ENCODE measurements at places on chromosomes 2 and 18. TPM values are rescaled to one million over a fixed set of nuclear protein-coding genes. Genes with fewer than 3 reads are reported as not detected.
A peak's percentile ranks its signal among the peaks of the same experiment; 100 is the strongest.

- no peak for DNase-seq
Measured at GRCh38 chr2:43937269-43937820, 58.4 kb downstream of the LRPPRC start.

OTOS gene
- total RNA-seq, result not detected

NTSR2 gene
- total RNA-seq, result not detected

FARP2 gene
- total RNA-seq, result 23.3 TPM

ABCA12 gene
- not detected for total RNA-seq

DNA sequence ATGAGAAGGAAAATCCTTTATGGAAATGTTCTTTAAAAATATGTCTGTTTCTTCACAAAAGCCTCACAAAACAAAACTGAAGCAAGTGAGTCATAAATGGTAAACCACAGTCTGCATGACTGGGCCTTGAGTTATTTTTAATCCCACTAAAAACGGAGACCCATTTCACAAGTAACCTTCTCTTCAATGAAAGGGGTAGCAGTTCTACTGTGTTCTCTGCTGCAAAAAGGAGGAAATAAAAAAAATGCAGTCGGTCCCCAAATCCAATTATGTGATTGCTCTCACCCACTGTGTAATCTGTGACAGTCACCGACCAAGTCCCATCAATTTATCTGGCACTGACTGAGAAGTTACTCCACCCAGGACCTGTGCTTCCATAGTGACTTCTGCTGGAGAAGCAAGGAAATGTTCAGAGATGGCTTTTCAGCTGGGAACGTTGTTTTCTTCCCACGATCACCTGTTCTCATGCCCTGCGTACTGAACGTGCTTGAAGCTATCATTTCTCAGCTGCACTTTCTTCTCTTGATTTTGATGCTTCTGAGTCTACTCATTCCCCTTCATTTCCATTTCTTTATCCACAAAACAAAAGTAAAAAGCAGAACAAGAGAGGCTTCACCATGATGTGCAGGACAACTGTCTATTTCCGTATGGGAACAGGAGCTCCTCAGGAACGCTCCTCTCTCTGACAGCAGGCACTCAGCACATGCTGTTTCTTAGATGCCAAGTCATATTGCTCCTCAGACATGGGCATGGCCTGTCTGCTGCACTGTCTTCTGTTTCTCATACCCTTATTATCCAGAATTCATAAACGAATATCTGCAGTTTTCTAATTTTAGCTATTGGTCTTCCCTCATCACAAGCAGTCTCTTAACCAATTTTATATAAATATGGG, 80.0 kb upstream of the TMEM200C start:
- DNase-seq, result no peak

- no peak for DNase-seq
Measured at GRCh38 chr2:8674420-8675009, 7.3 kb upstream of the ID2 start.

CRACDL gene
- 9.9 TPM for total RNA-seq

- no peak for DNase-seq
Measured at GRCh38 chr2:215983581-215984351, 29.6 kb downstream of the MREG start.

DNA sequence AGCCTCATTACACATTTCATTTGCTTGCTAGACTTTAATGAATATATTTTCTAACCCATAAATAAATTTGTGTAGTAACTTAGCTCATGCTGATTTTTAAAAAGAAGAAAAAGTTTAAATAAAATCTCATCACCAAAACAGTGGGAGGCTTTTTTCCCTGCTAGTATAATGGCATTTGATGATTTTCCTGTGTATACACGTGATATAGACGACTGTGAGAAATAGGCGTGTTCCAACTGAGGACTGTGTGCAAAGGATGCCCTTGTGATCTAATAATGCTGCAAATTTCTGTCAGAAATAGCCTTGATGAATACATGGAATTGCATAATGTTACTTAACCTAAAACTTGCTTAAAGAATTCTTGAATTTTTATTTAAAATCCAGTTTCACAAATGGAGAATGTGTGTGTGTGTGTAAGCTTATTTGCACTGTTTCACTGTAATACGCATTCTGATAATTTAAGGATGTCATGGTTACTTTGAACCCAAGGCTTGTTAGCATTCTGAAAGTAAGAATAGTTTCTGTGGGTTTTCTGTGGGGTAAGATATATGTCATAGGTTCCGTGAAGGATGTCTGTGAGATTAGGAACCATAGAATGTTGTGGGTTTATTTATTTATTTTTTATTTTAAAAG, 178.0 kb downstream of the DLGAP1 start:
- no peak for DNase-seq

SERPINB3 gene
- total RNA-seq, result not detected

DNA sequence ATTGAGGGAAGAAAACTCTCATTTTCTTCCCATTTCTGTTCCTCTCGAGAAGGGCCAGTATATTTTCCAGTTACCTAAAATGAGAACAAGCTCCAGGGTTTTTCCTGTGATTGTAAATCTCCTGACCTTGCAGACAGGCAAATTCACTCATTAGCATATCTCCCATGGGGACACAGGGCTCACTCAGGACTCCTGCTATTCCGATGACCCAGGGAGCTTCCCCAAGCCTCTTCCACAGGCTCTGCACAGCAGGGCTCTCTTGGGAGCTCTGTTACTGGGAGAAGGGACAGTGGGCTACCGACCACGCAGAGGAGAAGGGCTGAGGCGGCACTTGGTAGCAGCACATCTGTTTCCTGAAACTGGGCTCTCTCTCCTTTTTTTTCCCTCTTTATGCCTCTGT, 135.2 kb upstream of the CAPN13 start:
- no peak for DNase-seq

GRCh38 chr2:203787979-203788378, 79.6 kb upstream of the CTLA4 start:
- DNase-seq, result no peak

DNA sequence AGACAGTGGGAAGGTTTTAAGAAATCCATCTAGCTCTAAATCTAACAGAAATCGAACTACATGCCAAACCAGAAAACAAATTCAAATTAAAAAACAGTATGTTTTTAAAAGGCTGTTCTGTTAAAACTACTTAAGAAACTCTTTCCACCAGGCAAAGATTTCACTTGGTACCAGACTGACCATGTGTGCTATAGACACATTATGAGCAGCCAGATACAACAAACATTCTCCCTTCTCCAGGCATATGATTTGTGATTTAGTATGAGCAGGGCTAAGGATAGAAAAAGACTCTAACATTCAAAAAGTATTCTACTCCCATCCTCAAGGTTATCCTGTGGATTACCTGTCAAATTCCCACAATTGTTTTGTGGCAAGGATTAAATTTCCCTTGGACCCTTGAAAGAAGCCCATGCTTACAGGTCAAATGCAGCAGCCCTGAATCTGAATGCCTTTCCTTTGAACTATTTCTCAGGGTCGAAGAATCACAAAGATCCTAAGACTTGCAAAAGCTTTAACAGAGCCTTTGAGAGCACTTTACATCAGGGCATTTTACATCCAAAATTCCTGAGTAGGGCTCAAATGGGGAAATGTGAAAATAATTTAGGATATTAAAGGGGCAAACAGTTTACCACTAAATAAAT, 42.5 kb upstream of the TTC32 start:
- DNase-seq, result no peak

- no peak for DNase-seq
Measured at GRCh38 chr18:38646296-38646695, 1080.7 kb upstream of the CELF4 start.

DNA sequence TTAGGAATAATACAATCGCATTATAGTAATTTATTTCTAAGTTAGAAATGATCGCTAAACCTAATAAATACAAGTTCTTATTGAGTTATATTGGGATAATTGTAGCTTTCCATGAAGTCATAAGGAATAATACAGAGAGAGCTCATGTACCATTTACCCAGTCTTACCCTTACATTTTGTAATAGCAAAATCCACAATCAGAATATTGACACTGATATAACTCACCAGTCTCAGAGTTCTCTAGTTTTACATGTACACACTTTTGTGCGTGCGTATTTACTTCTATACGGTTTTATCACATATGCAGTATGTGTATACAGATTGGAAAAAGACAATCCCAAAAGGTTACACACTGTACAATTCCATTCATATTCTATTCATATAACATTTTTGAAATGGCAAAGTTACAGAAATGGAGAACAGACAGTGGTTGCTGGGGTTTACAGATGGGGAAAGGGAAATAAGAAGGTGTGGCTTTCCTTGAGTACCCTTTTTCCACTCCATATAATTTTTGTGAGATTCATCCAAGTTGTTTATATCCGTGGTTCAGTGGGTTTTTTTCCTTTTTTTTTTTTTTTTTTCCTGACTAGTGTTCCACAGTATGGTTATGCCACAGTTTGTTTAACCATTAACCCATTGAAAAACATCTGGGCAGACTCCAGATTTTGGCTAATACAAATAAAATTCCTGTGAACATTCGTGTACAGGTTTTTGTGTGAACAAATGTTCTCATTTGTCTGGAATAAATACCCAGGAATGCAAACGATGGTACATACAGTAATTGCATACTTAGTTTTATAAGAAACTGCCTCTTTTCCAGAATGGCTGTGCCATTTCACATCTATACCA, 117.2 kb downstream of the HNMT start:
- DNase-seq, result no peak

ZNF892 gene
- 10.3 TPM for total RNA-seq

DNA sequence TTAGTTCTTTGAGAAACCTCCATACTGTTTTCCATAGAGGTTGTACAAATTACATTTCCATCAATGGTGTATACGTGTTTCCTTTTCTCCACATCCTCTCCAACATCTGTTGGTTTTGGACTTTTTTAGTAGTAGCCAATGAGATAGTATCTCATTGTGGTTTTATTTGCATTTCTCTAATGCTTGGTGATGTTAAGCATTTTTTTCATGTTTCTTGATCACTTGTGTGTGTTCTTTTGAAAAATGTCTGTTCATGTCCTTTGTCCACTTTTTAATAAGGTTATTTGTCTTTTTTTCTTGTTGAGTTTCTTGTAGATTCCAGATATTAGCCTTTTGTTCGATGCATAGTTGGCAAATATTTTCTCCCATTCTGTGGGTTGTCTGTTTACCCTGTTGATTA, 392.3 kb upstream of the ZEB2 start:
- no peak for DNase-seq

TTLL4 gene
- total RNA-seq, result 17.1 TPM

DNA sequence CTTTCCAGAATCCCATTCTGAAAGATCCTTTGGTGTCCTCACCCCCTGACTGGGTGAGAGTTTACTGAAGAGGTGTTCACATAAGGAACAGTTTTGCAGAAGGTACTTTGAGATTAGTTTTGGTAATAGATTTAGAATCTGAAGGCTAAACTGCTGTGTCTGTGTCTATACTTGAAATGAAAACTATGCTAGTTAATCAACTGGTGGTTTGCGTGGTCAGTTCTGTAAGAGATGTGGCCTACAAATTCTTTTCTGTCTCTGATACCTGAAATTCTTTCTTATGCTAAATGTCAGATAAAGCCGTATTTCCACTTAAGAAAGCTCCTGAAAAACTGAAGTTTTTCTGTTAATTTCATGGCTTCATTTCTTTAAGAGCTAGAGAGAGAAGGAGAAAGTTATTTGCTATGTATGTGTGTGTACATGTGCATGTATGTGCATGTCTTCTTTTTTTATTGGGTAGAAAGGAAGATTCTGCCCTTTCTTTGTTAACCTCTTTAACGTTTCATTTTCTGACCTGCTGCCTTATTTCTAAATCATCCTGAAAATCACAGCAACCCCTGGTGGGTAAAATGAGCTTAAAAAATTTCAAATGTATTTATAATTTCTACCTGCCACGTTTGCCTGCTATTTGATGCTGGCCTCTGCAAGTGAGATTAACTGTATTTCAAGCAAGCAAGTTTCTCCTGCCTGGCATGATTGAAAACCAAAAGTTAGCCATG, 552.0 kb upstream of the NRP2 start:
- DNase-seq, result no peak

DNA sequence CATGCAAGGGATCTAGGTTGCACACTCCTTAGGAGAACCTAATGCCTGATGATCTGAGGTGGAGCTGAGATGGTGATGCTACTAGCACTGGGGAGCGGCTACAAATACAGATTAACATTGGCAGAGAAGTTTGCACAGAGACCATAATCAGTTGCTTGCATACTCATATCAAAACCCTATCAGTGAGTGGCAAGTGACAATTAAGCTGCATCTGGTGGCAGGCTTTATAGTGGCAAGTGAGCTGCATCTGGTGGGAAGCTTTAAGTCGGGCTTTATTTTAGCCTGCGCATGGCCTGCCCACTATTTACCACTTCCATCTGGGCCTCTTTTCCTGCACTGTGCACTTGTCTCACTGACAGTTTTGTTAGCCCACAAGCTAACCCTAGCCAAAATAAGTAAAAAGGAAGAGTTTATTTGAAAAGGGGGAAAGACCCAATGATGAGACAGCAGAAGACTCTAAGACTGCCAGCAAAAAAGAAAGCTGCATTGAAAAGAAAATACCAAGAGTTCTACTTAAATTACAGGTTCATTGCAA, 140.9 kb upstream of the B3GNT2 start:
- DNase-seq, result no peak

RBM44 gene
- under 0.01 TPM for total RNA-seq

GRCh38 chr2:64018701-64019082, 536 bp downstream of the VPS54 start:
- DNase-seq, result peak; percentile 51

- no peak for DNase-seq
Measured at GRCh38 chr18:76699923-76700322, 122.4 kb upstream of the ZNF236 start.

XRCC5 gene
- 61.2 TPM for total RNA-seq

GRCh38 chr2:60416221-60417008, 137.0 kb downstream of the BCL11A start:
- no peak for DNase-seq

DNA sequence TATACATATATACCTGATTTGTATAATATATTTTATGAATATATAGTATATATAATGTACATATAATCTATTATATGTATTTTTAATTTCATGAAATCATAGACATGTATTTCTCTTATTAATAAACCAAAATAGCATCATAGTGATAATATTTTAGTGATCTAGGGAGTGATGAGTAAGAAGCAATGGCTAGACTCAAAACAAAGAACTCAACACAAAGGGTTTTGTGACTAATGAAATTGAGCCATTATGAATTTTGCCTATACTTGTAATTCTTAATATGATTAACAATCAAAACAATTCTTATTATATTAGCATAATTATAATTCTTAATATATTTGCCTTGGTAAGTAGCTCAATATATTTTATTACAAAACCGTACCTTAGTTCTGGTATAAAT, 1614.1 kb upstream of the TMEFF2 start:
- no peak for DNase-seq

VWC2L gene
- 0.21 TPM for total RNA-seq

SERPINB4 gene
- total RNA-seq, result not detected

DNA sequence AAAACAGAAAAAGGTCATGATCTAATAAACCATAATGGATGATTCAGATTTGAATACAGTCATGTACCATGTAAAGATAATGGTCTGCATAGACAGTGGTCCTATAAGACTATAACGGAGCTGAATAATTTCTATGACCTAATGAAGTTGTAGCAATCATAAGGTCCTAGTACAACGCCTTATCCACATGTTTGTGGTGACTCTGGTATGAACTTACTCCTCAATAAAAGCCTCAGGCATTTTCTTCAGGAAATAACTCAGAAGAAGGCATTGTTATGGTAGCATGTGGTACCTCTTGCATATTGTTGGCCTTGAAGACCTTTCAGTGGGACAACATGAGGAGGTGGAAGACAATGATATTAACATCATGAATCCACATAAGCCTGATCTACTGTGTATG, 883.3 kb downstream of the CNTNAP5 start:
- DNase-seq, result no peak

- DNase-seq, result no peak
Measured at GRCh38 chr2:84647267-84647666, 131.0 kb downstream of the DNAH6 start.

- DNase-seq, result no peak
Measured at GRCh38 chr2:160336105-160336504, 136.0 kb upstream of the ITGB6 start.

Data from uterus (tissue), 4 donors.